Right ventricle myocardium inferior (tissue), 1 donor: ENCODE measurements at places on chromosomes 2 and 18.

DNA sequence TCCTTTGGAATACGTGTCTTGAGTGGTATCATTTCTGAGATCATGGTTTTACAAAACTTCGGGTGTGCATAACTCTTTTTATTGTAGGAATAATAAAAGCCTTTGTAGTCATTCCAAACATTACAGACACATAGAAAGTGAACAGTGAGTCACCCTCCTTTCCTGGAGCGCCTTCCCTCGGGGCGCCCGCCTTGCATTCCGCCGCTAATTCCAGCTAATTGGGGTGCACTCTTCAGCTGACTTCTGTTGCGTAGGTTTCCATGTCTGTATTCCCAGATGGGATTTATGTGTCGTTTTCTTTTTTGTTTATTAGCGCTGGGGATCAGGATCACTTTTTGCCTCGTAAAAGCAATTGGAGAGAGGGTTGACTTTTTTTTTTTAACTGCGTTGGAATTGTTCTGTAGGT is 18.7 kb downstream of the SH3BP4 start:
- DNase-seq = no peak

DNA sequence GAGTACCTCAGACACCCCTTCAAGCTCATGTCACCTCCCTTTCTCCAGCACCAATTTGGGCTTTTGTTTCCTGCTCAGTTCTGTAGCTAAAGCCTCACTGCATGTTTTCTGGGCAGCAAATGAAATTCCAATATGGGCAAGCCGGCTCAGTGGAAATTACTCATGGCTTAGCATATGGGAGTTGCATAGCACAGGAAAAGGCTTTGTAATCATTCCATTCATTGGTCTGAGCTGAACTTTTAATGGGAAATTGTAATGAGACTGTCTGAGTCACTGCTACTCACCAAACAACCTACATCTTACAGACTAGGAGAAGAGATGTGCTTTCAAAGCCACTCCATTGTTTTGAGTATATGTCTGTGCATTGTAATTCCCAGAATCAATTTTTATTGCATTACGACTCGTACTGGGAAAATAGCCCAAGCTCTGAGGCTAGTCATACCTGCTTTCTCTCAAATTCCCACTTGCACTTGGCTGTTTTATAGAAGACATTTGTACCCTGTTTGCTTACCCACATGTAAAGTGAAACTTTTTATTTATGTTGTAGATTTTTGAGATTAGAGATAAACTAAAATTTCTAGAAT is 139.5 kb upstream of the LRATD1 start:
- no peak for DNase-seq

DNA sequence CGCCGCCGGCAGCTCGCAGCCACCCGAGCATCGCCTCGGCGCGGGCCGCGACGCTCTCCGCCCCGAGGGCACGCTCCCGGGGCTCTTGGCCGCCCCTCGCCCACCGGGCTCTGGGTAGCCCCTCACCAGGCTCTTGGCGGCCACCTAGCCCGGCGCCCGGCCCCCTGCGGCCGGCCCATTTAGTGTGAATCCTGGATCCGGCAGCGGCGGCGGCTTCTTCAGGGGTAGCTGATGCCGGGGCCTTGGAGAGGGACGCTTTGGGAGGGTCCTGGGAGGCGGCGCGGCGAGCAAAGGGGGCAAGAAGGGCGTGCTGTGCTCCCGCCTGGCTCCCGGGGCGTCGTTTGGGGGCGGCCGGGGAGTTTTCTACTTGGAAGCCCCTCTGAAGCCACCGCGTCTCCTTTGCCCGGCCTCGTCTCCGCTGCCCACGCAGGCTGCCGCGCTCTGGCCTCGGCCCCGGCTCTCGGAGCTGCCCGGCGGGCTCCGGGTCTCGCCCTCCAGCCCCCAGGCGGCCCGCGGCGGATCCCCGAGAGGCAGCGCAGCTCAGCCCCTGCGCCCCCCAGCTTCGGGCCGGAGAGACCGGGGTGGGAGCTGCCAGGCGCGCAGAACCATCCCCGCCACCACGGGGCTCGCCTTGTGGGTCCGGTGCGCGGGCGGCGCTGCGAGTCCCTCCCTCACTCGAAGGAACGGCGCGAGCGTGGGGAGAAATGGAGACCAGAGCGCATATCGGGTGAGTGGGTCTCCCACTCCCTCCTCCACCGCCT is 509 bp downstream of the PIEZO2 start:
- DNase-seq = no peak

GRCh38 chr2:63488118-63488713 is 100.1 kb downstream of the WDPCP start:
- no peak for DNase-seq

- DNase-seq = no peak
Observed at GRCh38 chr18:70015127-70015526, 67.5 kb upstream of the CD226 start.

GRCh38 chr18:35241448-35241804 is 592 bp downstream of the ZNF397 start:
- DNase-seq = no peak

DNA sequence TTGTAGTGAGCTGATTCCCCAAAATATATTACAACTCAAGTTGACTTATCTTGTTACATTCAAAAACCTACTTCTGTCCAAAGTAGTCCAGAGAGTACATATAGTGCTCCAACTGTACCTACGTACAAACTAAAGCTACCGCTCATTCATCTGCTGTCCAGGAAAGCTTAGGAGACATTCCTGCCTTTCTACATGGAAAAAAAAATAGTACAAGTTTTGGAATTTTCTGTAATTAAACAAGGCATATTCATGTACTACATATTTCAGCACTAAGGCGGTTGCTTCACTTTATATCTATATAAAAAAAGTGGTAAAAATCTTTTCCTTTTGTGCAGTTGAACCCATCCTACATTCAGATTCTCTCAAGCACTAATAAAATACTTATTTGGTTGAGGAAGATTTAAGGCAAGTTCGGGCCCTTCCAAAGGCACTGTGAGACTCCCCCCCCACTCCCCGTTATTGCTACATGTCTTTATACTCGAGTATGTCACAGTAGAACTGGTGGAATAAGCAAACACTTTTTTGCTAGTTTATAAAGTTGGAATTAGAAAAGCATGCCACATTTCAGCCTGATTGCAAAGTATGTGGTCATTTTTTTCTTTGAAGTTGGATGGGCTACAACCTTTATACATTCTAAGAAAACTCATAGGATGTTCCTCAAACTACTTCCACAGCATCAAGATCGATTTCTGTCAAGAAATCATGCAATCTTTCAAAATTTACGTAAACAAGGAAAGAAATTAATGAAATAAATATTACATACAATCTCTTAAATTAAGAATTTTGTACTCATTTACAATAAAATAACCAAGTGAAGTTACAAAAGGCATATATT is 3.7 kb downstream of the ZFP36L2 start:
- no peak for DNase-seq

GRCh38 chr2:60216452-60216995 is 336.9 kb downstream of the BCL11A start:
- no peak for DNase-seq

DNA sequence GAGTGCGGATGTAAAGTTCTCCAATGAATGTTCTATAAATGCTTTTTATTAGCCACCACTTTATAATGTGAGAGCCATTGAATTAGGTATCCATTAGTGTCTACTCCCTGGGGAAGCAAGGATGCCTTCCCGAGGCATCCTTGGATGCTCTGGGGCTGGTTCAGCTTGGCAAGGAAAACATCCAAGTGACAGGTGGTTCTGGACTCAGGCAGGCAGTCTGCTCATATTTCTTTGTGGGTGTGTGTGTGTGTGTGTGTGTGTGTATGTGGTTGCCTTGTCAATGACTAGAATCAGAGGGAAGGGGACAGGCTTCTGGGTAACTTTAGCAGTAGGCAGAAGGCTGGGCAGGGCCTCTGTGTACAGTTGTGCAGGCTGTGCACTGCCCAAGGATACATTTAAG is 149.2 kb downstream of the TSN start:
- DNase-seq = no peak

GRCh38 chr18:55415258-55415871 is 172.6 kb downstream of the TCF4 start:
- peak; percentile 92 for DNase-seq

DNA sequence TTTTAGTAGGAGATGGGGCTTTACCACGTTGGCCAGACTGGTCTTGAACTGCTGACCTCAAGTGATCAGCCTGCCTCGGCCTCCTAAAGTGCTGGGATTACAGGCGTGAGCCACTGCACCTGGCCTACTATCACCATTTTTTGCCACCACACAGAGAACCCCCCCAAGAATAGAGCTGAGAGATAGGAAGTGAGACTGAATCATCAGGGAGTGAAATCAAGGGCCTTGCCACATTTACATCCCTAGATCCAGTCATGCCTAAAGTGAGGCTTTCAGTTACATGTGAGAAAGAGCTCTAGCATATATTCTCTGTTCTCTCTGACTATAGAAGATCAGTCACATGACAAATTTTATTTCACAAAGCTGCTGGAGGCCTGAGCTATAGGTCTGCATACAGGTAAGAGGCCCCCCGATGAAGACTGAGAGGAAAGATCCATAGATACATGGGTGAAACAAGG is 28.0 kb upstream of the KCMF1 start:
- no peak for DNase-seq

- DNase-seq = no peak
Observed at GRCh38 chr18:57744211-57744694, 58.9 kb downstream of the ATP8B1 start.

GRCh38 chr2:109193807-109194619 is 65.0 kb downstream of the SH3RF3 start:
- no peak for DNase-seq

DNA sequence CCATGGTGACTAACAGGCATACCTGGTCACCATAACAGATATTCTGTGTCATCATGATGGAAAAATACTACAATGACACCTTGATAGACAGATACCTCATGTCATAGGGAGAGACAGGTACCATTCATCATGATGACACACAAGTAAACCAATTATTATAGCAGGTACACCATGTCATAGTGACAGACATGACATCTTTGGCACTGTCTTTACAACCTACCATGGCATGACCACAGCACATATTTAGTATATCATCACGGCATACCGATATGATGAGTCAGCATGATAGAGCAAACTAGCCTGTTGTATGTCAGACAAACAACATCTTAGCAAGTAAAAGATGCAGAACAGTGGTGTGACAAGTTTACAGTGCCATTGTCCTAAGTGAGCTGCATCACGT is 101.3 kb upstream of the KLHL29 start:
- DNase-seq = no peak

- DNase-seq = no peak
Observed at GRCh38 chr2:18639756-18640453, 50.5 kb upstream of the NT5C1B start.

DNA sequence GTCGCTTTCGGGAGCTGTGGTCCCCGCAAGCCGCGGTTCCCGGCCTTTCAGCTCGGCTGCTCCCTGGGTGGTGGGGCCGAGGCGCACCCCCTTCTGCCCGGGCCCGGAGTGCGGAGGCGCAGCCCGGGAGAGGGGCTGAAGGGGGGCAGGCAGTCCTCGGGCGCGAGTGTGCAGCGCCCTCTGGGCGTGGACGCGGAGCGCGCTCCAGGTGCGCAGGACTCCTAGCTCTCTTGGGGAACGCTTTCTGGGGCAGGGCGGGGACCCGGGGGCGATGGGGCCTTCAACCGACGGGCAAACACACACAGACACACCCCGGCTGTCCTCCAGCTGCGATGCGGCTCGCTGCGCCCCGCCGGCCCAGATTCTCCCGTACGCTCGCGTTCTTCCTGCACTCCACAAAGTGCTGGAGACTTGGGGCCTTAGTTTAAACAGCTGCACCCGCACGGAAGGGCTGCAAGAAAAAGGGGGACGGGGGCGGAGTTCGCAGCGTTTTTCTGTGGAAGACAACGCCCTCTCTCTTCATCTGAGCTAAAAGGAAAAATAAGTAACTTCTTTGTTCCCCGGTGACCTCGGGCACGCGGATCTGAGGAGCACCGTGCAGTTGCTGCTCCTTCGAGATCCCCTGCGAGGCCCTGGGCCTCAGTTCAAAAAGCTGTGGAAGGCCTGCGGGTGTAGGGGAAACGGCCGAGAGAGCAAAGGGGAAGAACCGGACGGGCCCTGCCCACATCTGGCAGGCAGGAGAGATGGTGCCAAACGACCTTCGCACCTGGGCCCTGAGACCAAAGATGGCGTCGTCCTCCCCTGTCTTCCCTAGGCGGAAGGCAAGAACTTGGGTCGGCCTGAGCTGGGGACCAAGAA is 593 bp upstream of the SDC1 start:
- no peak for DNase-seq
